Activated CD4-positive, alpha-beta T cell treated with anti-CD3 and anti-CD28 coated beads, Interleukin-2, amount 10 ng/mL, durations not matched to agents 24 days and 14 days (primary cell): ENCODE measurements at places on chromosomes 1 and 21.

DNA sequence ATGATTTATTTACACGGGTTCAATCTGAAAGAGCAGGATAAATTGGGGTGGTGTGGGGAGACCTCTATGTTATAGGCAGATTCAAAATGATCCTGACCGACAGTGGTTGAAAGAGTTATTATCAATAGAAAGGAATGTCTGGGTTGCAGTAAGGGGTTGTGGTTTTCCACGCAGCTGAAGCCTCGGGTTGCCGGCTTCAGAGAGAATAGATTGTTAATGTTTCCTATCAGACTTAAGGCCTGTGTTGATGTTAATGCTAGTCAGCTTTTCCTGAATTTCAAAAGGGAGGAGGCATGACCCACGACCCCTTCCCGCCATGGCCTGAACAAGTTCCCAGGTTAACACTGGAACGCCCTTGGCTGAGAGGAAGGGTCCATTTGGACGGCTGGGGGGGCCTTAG is 2.2 kb upstream of the UBE2J2 start:
- DNase-seq: no peak

DNA sequence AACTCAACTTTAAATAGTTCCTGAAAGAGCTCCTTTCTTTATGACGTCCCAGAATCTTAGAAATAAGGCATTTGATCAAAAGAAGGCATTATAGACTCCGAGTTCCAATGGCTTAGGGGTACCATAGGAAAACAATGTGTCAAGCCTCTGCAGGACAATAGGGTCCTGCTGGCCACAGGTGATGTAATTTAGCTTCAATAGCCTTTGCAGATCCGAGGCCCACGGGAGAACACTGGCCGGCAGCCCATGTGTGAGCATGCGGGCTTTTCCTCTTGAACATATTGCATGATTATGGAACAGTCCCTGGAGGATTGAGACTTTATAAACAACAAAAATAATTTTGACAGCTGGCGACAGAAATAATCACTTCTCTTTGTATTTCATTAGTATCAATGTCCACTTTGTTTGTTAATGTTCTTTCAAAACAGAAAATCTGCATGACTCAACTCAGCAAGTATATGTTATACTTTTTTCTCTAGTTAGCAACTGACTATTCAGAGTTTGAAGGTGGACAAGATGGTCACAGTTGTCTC is 49.0 kb upstream of the NR5A2 start:
- no peak for DNase-seq

DNA sequence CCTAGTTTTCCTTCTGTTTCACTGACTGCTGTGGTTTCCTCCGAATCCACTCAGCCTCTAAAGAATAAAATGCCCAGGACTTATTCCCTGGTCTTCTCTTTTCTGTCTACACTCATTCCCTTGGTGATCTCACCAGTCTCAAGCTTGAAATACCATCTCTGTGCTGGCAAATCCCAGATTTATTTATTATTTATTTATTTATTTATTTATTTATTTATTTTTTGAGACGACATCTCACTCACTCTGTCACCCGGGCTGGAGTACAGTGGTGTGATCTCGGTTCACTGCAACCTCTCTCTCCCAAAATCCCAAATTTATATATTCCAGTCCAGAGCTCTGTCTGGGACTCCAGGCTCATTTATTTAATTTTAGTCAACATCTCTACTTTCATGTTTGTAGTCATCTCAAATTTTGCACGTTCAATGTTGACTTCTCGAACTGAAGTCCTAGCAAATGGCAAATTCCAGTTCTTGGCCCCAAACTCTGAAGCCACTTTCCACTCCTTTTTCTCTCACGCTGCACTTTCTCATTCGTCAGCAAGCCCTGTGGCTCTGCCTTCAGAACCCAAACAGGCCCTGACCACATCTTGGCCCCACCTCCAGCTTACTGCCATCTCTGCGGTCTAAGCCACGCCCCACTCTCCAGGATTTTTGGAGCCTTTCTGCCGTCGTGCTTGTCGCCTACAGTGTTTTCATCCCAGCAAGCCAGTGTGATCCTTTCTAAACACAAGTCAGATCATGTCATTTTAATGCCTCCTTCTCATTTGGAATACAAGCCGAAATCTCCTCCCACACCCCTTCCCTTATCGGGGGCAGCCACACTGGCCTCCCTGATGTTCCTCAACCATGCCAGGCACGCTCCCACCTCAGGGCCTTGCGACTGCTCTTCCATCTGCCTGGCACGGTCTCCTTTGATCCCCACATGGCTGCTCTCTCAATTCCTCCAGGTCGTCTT is 14.2 kb upstream of the TENT5B start:
- no peak for DNase-seq

GRCh38 chr1:156438278-156438987 is 62.1 kb downstream of the MEF2D start:
- no peak for DNase-seq

DNA sequence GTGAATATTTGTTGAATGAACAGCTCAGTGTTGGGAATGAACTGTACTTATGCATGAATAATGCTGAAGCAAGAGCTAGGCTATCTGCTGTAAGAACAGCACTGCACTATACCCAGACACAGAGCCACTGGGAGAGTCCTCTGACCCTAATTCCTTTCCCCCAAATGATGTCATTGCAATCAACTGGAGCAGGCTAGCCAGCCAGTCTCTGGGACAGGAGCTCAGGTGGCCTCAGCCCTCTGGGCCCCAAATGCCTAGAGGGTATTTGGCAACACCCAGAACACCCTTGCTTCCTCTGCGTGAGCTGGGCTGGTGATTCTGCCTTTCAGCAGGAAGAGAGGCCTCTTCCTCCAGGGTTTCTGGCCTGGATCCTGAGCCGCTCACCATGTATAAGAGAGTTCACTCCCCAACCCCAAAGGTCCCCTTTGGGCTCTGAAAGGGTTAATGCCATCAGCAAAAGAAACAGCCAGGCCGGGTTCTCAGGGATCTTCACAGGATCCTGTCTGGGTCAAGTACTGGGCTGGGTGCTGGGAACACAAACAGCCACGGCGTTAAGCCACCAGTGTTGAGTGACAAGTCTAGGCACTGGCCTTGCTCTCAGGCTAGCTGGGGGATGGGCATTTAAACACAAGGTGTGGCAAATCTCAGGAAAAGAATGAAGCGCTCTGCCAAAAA is 3.7 kb upstream of the PADI4 start:
- DNase-seq: no peak
